ENCODE measurements at places on chromosomes 4 and X. TPM values are rescaled to one million over a fixed set of nuclear protein-coding genes. Genes with fewer than 3 reads are reported as not detected.
A peak's percentile ranks its signal among the peaks of the same experiment; 100 is the strongest.

The RHOH gene
- 11.2 TPM for total RNA-seq

The CYSLTR1 gene
- not detected for total RNA-seq

DNA sequence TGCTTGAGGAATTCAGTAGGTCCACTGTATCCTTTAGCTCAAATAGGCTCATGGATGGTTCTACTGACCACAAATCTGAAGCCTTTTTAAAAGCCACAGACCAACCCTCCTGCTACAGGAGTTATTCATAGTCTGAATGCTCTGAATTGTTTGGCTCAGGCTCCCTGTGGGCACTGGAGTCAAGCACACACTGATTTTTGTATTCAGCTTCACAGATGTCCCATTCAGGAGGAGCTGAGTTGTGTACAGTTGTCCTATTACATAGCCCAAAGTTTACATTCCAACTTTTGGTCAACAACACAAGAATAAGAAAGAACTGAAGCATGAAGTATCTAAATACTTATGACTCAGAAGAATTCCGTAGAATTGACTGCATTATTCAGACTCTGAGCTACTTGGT, 243.9 kb downstream of the UNC5C start:
- peak overlapping the region; percentile 55 for H3K27ac ChIP-seq
- peaks cover 15% of the 10 kb centered on the region for H3K4me1 ChIP-seq
- DNase-seq, result peak; percentile 64
- no peak overlapping the region for H3K4me3 ChIP-seq
- H3K27me3 ChIP-seq, result no peaks in the 10 kb centered on the region

DNA sequence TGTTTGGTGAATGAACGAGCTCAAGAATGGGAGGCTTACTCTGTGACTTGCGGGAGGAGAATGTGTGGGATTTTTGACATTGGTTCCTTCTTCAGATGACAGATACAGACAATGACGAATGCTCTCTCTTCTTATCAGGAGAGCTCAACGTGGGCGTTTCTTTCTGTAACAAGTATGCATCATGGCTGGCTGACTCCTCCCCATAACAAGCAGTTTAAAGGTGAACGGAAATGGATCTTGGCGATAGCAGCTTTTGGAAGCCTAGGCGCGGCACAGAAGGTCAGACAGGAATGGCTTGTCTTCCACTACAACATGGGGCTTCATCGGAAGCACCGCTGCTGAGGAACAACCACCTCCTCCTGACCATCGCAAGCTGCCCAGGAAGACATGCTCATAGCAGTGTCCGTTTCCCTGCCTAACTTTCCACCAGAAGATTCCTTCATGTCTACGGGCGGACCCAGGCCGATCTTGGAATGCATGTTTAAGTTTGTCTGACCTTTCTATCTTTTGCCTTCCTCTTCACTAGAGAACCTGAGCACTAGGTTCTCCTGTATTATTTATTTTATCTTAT, 18.3 kb upstream of the ACSL1 start:
- no peak for DNase-seq
- H3K27me3 ChIP-seq, result peaks cover 3% of the 10 kb centered on the region
- no peaks in the 10 kb centered on the region for H3K4me1 ChIP-seq

- H3K36me3 ChIP-seq, result no peaks in the 10 kb centered on the region
- H3K27ac ChIP-seq, result peak within 1 kb of the TSS; percentile 98
- DNase-seq, result peak; percentile 95
- peaks cover 13% of the 10 kb centered on the region for H3K27me3 ChIP-seq
Observed at GRCh38 chr4:6909113-6909969, at the start of gene TBC1D14. TBC1D14 (plus strand) TSS chr4:6909826; CDS start chr4:6923390, 13,564 bp downstream.

Measured in neural progenitor cell (in vitro differentiated cells).